ENCODE measurements at places on chromosomes 13 and 19.

DNA sequence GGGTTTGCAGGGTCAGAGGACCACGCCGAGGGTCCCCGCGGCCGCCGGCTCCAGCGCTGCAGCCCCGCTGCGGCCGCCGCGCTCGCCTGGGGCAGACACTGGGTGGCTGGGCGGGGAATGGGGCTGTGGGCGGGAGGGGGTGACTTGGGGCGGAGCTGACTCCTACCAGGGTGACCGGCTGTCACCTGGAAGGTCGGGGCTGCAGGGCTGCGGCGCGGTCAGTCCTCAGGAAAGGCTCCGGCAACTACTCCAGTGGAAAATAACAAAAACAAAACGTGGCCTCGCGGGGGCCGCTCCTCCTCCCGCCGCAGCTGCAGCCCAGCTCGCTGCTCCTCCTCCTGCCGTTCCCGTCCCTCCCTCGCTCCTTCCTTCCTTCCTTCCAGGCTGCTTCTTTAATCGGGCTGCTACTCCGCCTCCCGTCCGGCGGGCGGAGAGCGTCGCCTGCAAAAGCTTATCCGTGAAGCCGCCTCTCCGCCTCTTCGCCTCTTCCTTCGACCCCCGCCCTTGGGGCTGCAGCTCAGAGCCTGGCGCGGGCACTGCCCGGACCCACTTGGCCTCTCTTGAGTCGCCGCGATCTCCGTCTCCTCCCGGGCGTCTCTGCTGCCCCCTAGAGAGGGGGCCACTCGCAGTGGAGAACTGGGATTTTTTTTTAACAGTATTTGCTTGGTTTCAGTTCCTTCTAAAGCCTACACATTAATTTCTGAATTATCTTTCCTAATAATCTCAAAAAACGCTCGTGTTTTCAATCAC lies at the start of gene TBC1D4:
Gene TBC1D4, minus strand, starts transcription at position 100 of the 750 bp plus-strand sequence. CDS start 402 bp downstream, outside the sequence.
- peak; percentile 96 for DNase-seq

- DNase-seq, result no peak
Measured at GRCh38 chr13:112603641-112604225, 15.8 kb upstream of the TUBGCP3 start.

- peak; percentile 71 for DNase-seq
Measured at GRCh38 chr13:30142486-30143211, 164.7 kb downstream of the KATNAL1 start.

DNA sequence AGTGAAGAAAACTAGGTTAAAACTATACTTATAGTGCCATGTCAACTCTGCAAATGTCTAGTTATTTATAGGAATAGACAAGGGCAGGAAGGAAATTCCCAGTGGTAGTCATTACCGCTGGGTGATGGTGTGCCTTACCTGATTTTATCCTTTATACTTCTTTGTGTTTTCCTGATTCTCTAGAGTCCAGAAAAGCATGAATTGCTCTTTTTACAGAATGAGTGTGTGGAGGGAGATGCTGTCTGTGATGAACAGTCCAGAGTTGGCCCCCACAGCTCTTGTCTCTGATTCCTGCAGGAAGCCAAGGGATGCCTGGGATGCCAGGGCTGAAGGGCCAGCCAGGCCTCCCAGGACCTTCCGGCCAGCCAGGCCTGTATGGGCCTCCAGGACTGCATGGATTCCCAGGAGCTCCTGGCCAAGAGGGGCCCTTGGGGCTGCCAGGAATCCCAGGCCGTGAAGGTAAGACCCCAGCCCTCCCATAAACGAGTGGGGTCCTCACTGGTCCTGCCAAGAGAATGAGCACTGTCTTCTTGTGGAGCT lies 83.7 kb downstream of the RAB20 start:
- no peak for DNase-seq

GRCh38 chr13:42275098-42275471 lies 3.1 kb downstream of the AKAP11 start:
- DNase-seq, result no peak

GRCh38 chr13:112686364-112686763 lies 3.5 kb upstream of the ATP11A start:
- peak; percentile 34 for DNase-seq

DNA sequence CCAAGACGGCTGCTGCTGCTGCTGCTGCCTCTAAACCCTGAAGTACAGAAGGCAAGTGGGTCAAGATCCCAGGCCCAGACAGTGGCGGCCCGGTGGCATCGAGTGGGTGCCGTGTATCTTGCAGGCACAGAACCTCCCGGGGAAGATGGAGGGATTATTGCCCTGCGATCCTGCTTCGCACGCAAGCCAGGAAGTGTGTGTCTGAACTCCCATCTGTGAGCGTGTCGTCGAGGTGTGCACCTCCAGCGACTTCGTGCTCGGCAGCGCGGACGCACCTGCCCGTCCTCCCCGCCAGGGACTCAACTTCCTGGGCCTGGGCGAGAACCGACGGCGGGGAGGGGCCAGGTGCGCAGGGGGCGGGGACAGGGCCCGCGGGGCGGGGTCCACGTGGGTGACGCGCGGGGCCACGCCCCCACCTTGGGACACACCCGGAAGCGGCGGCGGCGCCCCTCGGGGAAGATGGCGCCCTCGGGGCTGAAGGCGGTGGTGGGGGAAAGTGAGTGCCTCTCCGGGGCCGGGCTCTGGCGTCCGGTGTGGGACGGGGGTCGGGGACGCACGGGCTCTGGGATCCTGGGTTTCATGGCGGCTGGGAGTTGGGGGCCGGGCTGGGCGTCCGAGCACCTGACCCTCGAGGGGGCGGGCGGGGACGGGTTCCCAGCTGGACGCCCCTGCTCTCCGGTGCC lies at the start of gene STXBP2:
Gene STXBP2, plus strand, starts transcription at position 420 of the 683 bp plus-strand sequence. Its CDS starts 40 bp downstream, at position 460.
- DNase-seq, result peak; percentile 96

DNA sequence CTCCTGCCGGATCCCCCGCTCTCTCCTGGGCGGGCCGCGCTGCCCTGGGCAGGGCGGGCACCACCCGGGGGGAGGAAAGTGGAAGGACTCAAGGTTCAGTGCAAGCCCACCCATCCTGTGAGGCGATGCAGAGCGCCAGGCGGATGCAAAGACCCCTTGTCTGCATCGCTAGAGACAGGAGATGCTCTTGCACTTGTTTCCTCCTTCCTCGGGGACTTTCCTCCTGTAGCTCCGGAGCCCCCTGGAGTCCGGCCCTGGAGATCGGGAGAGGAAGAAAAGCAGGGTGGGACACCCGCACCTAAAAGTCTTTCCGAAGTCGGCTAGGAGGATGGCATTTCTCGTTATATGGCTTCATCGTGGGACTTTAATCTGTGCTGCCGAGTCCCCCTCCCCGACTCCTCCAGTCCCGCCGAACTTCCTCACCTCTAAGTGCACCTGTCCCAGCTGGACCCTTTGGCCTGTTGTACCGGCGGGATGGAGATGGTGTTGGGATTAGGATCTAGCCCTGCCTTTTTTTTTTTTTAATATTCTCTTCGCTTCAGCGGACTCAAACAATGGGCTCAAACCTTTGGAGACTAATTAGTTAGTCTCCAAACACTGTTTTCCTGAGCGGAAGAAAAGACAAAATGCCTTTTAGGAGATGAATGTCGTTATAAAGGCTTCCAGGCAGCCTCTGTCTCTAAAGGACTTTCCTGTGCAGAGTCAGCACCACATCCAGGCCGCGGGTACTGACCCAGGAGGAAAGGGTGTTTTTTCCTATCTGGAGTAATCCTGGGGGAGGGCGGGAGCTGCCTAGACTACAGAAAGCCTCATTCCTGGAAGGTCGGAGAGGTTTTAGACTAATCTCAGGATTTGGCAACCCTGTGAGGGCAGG lies 725 bp downstream of the FAM124A start:
- peak; percentile 82 for DNase-seq

DNA sequence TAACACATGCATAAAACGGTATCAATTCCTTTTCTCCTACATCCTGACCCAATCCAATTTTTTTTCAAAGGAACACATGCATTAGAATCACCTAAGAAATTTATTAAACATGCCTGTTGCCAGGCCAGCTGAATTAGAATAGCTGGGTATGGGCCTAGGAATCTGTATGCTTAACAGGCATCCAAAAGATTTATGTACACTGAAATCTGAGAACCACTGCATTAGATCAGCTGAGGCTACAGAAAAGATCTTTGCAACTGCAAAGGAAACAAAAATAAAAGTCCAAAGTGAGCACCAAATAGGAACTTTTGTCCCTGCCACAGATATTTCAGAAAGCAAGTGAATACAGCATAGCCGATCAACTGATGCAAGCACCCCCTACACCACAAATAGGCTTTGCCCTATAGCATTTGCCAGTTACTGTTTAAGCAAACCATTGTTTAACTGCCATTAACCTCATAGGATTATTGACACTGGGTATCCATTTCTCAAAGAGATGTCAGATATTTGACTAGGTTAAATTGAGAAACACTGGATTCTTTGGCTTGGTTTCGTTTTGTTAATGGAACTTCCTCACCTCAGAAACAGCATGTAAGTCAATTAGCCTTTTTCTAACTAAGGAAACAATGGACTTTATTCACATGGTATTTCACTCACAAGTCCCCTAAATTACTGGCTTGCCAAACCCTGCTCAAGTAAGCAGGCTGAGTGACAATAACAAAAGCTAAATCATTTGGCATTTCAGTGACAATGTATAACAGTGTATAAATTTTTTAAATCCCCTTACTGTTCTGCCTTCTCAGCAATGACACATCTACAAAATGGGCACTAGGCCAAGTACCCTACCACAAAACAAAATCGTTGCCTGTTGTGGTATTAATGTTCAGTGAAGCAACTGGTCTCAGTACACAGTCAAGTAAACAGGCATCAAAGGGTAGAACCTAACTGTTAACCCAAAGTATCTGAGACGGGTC lies 67.8 kb downstream of the SUCLA2 start:
- no peak for DNase-seq

GRCh38 chr13:110664041-110664440 lies 41.9 kb downstream of the CARS2 start:
- no peak for DNase-seq
